Stimulated activated CD4-positive, alpha-beta T cell treated with anti-CD3 and anti-CD28 coated beads, Interleukin-4, amount 100 ng/mL, for 48 hours (primary cell): ENCODE measurements at places on chromosomes 5 and 9.

DNA sequence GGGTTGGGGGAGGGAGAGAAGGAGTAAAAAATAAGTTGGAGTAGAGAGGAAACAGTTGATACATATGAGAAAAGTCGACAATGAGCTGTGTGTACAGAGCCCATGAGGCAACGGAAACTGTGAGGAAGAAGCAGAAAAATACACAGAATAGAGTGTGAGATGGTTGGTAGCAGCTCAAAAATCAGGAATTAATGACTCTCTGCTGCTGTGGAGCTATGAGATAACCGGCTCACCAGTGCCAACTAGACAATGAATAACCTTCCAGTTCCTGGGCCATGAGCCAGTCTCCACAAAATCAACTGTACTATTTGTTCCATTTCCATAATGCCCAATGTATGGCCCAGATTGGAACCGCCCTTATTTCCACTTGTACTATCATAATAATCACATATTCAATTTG, 53.1 kb upstream of the NREP start:
- DNase-seq: no peak

- DNase-seq: no peak
These were observed 140.3 kb downstream of the LHFPL2 start for GRCh38 chr5:78508186-78508765.

GRCh38 chr5:137073189-137073588, 425.9 kb downstream of the SPOCK1 start:
- DNase-seq: no peak

GRCh38 chr9:121285835-121286687, 18.1 kb downstream of the GSN start:
- DNase-seq: no peak

GRCh38 chr5:149608936-149609545, 27.7 kb downstream of the ARHGEF37 start:
- no peak for DNase-seq

GRCh38 chr5:56329652-56330051, 96.5 kb upstream of the ANKRD55 start:
- DNase-seq: no peak

- no peak for DNase-seq
These were observed 343 bp downstream of the KIAA0825 start for GRCh38 chr5:94618029-94618492.

- DNase-seq: no peak
These were observed 11.3 kb downstream of the RAPGEF1 start for GRCh38 chr9:131728546-131728910.
